ENCODE measurements at places on chromosomes 5 and 9.

DNA sequence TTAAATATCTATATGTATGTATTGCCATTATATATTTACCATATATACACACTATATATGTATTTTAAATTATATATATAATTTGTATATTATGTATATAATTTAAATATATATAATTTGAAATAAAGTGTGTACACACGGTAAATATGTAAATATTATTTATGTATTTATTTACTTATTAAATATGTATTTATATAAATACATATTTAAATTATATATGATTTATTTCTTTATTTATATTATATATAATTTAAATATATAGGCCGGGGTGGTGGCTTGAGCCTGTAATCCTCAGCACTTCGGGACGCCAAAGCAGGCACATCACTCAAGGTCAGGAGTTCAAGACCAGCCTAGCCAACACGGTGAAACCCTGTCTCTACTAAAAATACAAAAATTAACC is 31.3 kb upstream of the LHFPL2 start:
- DNase-seq: no peak

- DNase-seq: no peak
These were observed 5.0 kb downstream of the PPARGC1B start for GRCh38 chr5:149735066-149735465.

DNA sequence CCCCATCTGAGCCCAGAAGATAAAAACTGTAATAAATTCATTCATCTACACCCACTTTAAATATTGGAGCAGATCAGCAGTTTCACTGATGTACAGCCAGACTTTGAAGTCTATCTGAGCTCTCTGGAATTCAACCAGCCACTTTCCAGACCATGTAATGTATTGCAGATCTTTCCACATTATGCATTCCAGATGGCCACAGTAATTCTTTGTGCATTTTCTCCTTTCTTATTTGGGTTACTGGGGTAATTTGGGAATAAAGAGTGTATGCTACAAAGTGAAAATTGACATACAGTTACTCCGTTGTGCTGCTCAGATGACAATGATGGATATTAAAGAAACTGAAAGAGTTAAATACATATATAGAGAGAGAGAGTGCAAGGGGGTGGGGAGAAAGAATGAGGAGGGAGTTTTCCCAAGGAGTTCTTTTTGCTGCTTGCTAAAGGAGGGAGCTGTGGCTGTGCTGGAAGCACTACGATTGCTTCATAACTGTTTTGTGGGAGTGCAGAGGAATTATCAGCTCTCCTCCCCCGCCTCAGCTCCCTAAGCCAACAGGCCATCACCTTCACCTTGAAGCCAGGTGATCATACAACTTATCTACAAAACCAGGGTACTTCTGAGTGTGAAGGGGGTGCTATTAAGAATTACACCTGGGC is 152.8 kb downstream of the GAS1 start:
- no peak for DNase-seq

DNA sequence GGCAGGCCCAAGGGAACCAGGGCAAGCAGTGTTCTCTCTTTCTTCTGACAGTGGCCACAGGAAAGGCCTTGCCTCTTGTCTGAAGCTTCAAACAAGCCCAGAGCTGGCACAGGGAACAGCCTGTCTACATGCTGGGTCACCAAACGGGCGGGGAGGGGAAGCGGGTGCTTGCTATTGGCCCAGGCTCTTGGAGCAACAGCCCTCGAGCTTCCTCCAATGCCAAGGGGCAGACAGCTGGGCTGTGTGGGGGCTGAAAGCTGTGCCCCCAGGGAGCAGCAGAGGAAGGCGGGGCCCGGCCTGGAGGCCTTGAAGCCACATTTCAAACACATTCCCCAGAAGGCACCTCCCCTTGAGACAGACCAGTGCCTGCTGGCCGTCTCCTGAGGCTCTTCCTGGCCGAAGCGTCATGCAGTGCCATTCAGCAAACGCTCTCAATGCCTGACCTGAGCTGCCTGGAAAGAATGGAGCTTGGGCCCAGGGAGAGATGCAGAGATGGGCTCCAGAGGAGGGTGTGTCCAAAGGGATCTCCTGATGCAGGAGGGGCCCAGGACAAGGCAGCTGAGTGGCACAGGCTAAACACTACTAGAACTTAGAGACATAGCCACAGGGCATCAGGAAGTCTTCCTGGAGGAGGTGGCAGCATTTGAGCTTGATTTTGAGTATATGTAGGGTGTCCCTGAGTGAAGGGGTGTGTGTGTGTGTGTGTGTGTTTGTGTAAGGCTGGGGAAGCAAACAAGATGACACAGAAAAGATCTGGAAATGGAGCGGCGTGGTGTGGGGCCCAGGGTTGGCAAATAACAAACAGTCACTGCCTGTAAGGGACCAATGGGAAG is 2.5 kb downstream of the FIBCD1 start:
- no peak for DNase-seq

DNA sequence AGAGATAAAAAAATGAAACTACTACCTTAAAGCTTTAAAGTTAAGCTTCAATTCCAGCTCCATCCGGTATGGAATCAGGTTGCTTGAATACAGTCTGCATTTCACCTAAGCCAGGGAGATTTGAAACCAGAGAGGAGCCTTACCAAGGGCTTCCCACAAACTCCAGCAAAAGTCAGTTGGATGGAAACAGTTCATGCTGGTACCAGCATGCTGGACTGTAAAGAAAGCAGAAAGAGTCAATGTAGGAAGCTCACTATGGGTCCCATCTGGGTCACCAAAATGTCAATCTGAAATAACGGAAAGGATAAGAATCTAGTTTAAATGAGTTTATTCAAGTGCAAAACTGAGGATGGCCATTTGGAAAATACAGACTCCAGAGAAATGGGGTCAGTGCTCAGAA is 65.3 kb downstream of the CDO1 start:
- DNase-seq: no peak

All from HEK293T (cell line).